Activated CD4-positive, alpha-beta T cell treated with anti-CD3 and anti-CD28 coated beads for 36 hours (primary cell): ENCODE measurements at places on chromosomes 11 and 22. TPM values are rescaled to one million over a fixed set of nuclear protein-coding genes. Genes with fewer than 3 reads are reported as not detected.

Gene IL18BP
- 10.2 TPM for total RNA-seq

Gene MMP12
- total RNA-seq, result not detected

Gene C11orf91
- total RNA-seq, result not detected

Gene SELENOH
- 244 TPM for total RNA-seq

- DNase-seq, result no peak
Observed at GRCh38 chr11:76169473-76169896, 36.8 kb downstream of the WNT11 start.

DNA sequence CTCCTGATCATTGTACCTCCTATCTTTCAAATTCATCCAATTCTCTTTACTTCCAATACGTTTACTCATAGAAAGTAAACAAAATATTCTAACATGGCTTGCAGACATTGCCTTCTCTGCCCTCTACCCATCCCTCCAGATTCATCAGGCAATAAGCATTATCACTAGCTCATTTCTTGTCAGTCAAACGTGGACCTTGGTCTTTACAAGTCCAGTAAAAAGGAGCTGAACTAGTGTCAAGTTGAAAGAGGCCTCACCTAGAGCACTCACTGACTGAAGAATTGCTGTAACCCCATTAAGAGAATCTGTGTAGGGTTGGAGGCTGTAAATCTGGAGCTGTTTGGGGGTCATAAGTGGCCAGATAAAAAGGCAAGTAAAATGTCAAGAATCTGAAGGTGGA is 435.0 kb upstream of the CCDC179 start:
- no peak for DNase-seq

- no peak for DNase-seq
Observed at GRCh38 chr11:11608783-11609232, 13.0 kb downstream of the GALNT18 start.
